ENCODE measurements at places on chromosomes 16 and 17. TPM values are rescaled to one million over a fixed set of nuclear protein-coding genes. Genes with fewer than 3 reads are reported as not detected.

DNA sequence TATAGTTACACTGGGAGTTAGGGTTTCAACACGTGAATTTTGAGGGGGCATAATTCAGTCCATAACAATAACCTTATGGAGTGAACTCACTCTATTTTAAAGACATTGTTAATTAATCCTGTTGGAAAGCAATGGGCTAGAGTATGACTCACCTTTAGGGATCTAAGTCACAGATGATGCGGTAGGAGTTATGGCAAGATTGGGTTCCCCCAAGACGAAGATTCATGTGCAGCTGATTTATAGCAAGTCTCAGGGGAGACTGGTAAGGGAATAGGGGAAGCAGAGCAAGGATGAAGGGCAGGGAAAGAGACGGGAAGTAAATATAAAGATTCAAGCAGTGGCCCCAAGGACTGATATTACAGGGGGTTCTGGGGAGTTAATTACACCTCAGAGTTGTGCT lies 159.6 kb upstream of the DNAH9 start:
- DNase-seq, result no peak

- no peak for DNase-seq
These were observed 103.4 kb downstream of the SNX11 start for GRCh38 chr17:48211011-48211410.

- no peak for DNase-seq
These were observed 9.7 kb downstream of the RHBDL3 start for GRCh38 chr17:32275060-32276042.

DNA sequence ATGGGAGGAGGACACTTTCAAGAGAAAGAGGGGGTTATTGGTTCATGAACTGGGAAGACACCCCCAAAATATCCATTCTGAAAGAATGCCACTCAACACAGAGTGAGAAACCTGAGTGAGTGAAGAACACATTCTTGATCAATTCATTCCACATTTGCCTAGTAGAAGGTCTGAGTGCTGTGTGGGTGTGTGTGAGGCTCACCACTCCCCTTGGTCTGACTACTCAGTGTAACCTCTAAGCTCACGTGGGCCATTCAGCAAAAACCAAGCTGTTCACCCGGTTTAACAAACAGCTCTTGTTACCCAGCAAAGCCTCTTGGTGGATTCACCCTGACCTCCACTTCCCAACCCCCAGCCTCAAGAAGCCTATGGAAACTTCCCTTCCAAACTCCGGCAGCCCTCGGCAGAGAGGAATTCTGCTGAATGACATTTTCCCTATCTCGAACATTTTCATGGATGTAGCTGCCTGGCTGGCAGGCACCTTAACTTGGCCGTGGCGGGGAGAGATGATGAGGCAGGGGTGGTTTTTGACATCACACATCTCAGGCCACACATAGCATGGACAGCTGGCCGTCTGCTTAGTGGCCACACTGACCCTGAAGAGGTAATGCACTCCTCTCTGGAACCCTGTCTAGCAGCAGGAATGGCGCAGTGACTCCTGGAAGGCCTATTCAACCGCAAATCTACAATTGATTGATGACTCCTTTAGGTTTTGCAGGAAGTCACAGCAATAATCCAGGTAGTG lies 11.6 kb downstream of the ST6GALNAC1 start:
- DNase-seq, result no peak

DNA sequence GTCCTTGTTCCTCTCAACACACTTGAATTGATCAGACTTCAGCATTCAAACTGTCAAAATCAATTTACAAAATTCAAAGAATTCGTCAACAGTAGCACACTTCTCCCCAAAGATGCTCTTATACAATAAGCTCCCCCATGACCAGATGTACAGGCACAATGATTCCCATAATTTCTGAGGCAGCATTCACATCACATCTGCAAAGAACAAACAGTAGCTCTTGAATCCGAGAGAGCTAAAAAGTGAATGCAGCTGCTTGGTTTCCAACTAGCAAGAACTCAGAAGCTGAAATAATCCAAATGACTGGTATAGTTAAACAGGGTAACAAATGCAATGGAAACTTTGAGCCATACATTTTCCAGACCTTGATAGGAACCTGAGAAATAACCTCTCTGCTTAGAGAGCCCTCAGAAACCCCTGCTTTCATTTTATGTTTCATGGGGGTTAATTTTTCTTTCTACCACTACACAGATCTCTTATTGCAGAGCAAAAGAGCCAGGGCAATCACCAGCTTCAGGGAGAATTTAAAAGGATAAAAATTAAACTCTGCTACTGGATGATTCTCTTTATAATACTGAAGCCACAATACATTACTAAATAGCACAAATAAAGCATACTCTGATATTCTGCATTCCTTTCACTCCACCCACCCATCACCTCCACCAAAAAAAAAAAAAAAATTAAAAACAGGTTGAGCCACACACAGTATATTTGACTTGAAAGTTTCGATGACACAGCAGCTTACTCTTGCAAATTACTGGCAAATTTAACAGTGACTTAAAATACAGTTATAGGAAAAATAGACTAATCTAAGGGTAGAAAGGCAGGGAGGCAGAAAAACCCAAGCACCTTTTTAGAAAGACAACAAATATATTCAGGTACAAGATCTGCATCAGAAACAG lies 23.1 kb upstream of the TMEM97 start:
- DNase-seq, result no peak

DNA sequence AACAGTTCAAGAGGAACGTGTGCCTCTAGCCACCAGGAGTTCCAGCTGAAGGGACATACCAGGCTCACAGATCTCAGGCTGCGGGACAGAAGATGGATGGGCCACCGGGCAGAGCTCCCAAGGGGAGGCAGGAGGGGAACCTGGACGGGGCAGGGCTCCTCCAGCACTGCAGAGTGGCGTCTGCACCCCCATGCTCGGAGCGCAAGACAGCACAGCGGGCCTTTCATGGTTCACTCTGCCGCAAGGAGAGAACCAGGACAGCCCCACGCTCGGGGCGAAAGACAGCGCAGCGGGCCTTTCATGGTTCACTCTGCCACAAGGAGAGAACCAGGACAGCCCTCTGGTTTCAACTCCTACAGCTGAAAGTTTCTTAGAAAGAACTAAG lies 20.6 kb downstream of the SLC38A10 start:
- no peak for DNase-seq

- DNase-seq, result no peak
These were observed 6.3 kb upstream of the SLC38A8 start for GRCh38 chr16:84048871-84049270.

DNA sequence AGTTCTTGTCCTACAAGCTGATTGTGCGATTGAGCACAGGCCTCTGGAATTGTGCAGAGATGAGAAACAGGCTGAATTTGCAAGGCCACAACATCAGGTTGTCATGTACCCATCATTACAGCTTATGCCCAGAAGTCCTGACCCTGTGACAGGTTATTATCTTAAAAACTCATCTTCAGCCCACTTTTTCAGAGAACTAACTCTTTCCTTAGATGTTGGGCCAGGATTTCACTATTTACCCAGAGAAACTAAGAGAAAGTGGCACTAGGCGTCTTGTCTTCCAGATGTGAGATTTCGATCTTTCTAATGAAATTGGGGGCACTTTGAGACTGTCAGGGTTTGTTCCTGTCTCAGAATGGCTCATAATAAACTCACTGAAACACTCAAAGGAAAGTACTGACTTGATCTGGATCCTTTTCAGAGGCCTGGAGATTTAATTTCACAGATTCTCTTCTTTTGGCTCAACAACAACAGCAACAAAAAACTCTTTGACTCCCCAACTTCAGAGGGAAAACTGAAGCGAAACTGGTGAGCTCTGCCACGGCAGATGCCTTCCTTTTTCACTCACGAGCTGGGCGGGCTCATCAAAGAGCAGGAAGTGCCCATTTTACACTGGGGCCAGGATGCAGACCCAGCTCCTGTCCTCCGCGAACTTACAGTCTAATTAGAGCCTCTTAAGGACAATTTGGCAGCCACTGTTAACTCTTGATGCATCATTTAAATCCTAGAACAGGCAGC lies 17.7 kb upstream of the SLC12A3 start:
- DNase-seq, result no peak

- no peak for DNase-seq
These were observed 30.6 kb upstream of the CBFA2T3 start for GRCh38 chr16:89007371-89008249.

ZG16 gene
- total RNA-seq, result not detected

NEUROD2 gene
- total RNA-seq, result not detected

FBXO39 gene
- total RNA-seq, result not detected

CNP gene
- total RNA-seq, result 23.1 TPM
